ENCODE measurements at places on chromosomes 12 and 14.

DNA sequence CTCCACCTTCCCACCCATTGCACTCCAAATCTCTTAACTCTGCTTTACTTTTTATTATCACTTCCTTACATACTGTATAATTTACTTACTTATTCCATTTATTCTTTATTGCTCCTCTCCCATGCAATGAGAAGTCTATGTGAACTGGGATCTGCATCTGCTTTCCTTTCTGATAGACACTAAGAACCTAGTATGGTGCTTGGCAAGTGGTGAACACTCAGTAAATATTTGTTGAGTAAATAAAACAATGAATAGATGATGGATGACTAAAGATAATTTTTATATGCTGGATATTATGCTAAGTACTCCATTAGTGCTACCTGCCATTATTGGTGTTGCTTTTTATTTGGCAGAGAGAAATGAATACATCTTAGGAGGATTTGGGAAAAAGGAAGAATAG, 151.0 kb downstream of the TPH2 start:
- DNase-seq, result no peak

DNA sequence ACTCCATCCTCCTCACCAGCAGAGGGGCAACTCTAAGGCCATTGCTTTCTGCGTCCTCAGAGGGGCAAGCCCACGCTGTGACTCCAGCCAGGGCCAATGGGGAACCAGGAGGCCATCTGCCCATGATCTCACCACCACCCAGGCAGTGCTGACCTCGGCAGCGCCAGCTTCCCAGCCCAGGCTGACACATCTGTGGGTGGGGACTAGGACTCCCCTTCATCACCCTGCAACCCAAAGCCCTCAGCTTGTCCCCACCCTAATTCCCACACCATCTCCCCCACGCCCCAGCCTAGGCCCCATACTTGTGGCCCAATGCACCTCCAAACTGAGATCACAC, 58.6 kb downstream of the VWF start:
- DNase-seq, result no peak

- peak; percentile 13 for DNase-seq
These were observed 133.2 kb upstream of the NOVA1 start for GRCh38 chr14:26730929-26731618.

- DNase-seq, result no peak
These were observed 274.7 kb downstream of the DAD1 start for GRCh38 chr14:22314183-22314820.

DNA sequence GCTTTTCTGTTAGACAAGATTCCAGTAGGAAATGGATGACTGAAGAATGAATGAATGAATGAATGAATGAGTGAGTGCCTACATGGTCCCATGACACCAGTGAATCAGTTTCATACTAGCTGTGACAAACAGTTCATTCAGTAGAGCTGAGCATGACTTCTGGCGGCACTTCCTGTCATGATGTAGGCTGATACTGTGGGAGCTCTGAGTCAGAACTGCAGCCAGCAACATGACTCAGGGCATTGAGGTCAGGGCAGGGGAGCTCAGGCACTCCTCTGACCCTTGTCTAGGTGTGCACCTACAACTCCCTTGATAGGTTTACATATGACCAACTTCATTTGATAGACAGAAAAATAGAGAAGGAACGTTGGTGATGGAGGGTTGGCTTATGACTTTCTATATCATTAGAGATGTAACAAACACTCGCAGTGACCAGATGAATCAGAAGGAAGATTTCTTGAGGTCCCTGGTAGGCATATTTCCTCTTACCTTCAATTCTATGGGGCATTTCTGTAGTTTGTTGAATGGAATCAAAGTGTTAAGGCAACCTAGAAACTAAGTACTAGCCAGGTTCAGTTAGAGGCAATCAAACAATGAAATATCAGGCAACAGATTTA, 139.3 kb upstream of the ARHGAP5 start:
- DNase-seq, result no peak

- no peak for DNase-seq
These were observed 27.4 kb downstream of the BCL2L14 start for GRCh38 chr12:12097891-12098690.

DNA sequence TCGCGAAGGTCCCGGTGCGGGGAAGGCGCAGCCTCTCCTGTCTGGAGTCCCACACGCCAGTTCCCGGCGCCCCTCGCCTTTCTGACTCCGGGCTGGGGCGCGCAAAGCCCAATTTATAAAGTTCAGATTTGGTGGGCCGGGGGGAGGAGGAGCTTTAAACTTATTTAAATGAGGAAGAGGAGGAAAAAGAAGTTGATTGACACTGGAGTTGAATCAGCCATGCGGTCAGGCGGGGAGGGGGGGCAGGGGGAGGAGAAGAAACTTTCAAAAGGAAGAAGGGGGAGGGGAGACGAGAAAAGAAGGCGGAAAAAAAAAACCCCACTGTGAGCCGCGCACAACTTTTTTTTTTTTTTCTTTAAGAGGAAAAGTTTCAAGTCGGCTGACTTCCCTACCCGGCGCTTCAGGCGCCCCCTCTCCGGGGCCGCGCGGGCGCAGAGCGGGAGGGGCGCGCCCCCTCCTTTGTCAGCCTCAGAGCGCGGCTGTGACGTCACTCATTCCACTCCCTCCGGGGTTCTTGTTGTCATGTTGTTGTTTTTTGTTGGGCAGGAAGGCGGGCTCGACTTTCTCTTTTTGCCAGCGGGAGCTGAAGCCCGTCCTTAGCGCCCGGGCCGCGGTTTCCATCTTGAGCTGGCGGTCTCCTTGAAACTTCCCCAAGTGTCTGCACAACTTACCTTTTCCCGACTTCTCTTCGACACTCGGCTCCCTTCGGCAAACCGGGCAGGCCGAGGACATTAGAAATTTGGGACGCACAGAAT, at the start of gene ZFP36L1:
ZFP36L1 (minus strand) TSS at position 89 of the 755 bp plus-strand sequence. CDS start 129 bp downstream, outside the sequence.
- DNase-seq, result no peak

GRCh38 chr12:94618995-94619695, 31.2 kb downstream of the TMCC3 start:
- DNase-seq, result no peak

DNA sequence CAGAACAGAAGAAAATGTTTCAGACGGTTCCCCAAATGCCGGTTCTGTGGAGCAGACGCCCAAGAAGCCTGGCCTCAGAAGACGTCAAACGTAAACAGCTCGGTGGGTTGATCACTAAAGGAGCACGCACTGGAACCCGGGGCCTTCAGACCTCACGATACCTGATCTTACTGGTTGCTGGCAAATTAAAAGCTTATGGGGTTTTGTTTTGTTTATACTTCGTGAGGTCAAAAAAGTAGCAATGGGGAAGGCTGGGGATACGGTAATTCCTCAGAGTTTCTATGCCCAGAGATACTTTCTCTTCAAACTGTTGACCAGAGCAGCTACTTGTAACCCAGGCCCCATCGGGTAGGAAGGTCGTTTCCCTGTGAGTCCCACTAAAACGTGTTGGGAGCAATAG, 1.7 kb downstream of the CDKN1B start:
- DNase-seq, result no peak

GRCh38 chr12:42130672-42131402, 13.8 kb downstream of the GXYLT1 start:
- no peak for DNase-seq

GRCh38 chr14:83162361-83162929, 1628.8 kb upstream of the SEL1L start:
- DNase-seq, result no peak

GRCh38 chr14:52412426-52412825, 98.3 kb downstream of the PTGER2 start:
- DNase-seq, result no peak

GRCh38 chr12:75337905-75338304, 3.4 kb downstream of the GLIPR1L1 start:
- no peak for DNase-seq

GRCh38 chr12:70449074-70449752, 83.1 kb downstream of the KCNMB4 start:
- no peak for DNase-seq

GRCh38 chr14:51430633-51431032, 190.6 kb downstream of the TMX1 start:
- DNase-seq, result no peak

- DNase-seq, result no peak
These were observed 11.1 kb downstream of the DICER1 start for GRCh38 chr14:95146079-95146771.

GRCh38 chr12:25458047-25458552, 95.0 kb downstream of the LMNTD1 start:
- no peak for DNase-seq

DNA sequence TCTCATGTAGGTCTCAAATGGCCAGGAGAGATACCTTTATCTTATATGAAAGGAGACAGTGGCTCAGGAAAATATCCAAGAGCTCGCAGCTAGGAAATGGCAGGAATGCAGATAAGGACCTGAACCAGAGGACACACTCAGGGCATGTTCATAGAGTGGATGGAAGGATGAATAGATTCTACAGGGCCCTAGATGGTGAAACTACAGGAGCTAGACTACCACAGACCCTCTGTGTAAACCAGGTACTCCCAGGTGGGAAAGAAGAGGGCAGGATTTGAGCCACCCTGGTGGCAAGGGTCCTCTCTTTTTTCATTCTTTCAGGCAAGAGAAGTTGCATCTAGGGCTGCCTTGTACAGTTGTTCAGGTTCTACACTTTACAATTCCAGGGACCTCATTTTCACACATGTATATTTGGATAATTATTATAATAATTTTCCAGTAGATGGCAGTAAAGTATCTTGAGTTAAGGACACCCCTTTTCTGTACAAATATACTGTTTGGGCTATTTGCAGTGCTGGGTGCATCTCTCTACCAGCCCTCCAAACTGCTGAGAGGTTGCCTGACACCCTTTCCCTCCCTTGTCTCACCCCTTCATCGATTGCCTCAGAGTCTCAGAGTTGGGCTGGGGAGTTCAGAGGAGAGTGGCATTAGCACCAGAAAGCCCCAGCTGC, 10.5 kb upstream of the ZDHHC22 start:
- peak; percentile 11 for DNase-seq

DNA sequence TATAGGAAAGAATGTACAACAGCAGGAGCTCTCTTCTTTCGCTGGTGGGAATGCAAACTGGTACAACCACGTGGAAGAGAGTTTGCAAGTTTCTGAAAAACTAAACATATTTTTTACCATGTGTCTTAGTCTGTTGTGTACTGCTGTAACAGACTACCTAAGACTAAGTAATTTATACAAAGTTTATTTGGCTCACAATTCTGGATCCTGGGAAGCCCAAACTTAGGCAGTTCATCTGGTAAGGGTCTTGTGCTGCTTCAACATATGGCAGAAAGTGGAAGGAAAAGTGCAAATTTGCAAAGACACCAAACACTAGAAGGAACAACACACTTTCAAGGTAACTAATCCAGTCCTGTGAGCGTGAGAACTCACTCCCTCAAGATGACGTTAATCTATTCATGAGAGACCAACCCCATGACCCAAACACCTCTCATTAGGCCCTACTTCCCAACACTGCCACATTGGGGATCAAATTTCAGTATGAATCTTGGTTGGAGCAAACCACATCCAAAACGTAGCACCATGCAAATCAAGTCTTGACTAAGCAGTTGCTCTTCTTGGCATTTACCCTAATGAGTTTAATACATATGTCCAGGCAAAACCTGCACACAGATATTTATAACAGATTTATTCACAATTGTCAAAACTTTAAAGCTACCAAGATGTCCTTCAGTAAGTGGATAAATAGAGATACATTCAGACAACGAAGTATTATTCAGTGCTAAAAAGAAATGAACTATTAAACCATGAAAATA, 481.9 kb upstream of the FOXG1 start:
- no peak for DNase-seq

- DNase-seq, result no peak
These were observed 120.2 kb upstream of the DNM1L start for GRCh38 chr12:32558903-32559302.

DNA sequence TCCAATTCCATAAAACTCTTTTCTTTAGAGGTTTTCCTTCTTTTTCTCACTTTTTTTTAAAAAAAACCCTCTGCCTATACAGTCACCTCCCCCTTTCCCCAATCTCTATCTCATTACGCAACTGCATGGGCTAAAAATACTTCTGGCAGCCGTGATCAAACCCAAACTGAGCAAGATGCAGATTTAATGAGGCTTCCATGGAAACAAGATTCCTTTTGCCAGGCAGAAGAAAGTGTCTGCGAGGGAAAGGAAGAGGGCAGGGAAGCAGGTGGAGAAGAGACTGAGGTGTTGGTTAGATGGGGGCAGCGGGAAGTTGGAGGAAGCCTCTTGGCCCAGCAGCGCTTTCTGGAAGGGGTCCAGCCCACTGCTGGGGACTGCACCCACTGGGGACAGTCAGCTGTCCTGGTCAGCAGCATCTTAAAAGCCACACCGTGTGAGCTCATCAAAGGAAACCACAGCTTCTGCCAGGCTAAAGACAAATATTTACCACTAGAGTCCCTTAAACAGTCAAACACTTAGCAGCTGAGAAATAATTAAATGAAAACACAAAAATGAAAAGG, 90.4 kb downstream of the SLC8A3 start:
- DNase-seq, result no peak

Measured in NCI-H526 treated with DMSO at 0.1 percent for 48 hours (cell line).